Right renal cortex interstitium (tissue), 3 donors: ENCODE measurements at places on chromosomes 3 and 15. TPM values are rescaled to one million over a fixed set of nuclear protein-coding genes. Genes with fewer than 3 reads are reported as not detected.
A peak's percentile ranks its signal among the peaks of the same experiment; 100 is the strongest.

The CAND2 gene
- polyA plus RNA-seq, result 9.6 TPM

The CCDC174 gene
- polyA plus RNA-seq, result 34.7 TPM

GRCh38 chr3:29168696-29169095 lies 112.2 kb upstream of the RBMS3 start:
- no peak for DNase-seq

GRCh38 chr3:144816323-144816722 lies 844.7 kb downstream of the DIPK2A start:
- DNase-seq, result no peak

DNA sequence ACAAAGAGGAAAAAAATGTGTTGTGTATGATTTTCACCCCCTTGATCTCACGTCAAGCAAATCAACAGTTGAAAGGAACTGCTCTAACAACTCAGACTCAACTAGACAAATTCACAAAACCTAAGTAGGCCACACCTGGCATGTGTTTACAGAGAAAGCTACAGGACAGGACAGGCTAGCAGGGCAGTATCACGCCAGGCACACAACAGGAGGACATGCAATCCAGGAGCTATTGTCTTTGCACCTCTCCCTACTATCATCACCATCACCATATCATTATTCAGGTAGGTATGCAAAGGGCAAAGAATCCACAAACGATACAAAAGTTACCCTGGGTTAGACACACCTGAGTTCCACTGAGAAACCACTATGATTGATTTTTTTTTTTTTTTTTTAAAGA lies 86.4 kb downstream of the TBL1XR1 start:
- no peak for DNase-seq

- DNase-seq, result no peak
These were observed 1080.8 kb downstream of the TUSC7 start for GRCh38 chr3:117790235-117790987.

The SAMD7 gene
- not detected for polyA plus RNA-seq

The ROBO1 gene
- 133 TPM for polyA plus RNA-seq

The IL17RC gene
- 35.9 TPM for polyA plus RNA-seq

The BTBD1 gene
- 74.2 TPM for polyA plus RNA-seq

The CPNE9 gene
- 0.14 TPM for polyA plus RNA-seq

The CACNA2D3 gene
- 1.4 TPM for polyA plus RNA-seq

The WDR72 gene
- polyA plus RNA-seq, result 67.7 TPM

GRCh38 chr15:49462232-49462844 lies 39.3 kb downstream of the FGF7 start:
- no peak for DNase-seq

- peak; percentile 72 for DNase-seq
These were observed 56.8 kb downstream of the GPR171 start for GRCh38 chr3:151146071-151146730.

The GPR160 gene
- polyA plus RNA-seq, result 36.3 TPM

DNA sequence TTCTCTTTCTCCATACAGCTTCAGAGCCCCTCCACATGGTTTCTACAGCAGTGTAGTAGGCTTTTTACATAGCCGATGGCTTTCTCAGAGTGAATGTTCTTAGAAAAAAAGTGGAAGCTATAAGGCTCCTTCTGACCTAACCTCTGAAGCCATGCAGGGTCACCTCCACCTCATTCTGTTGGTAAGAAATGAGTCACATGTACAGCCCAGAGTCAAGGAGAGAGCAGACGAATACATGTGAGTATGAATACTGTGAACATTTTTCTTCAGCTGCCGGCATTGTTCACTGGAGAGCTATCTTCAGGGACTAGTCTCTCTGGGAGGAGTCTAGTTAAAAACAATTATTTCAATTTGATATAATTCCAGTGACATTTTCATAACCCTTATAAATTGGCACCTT lies 68.2 kb upstream of the THRB start:
- DNase-seq, result no peak

The BBX gene
- 72.0 TPM for polyA plus RNA-seq

The IL17RB gene
- polyA plus RNA-seq, result 17.3 TPM

DNA sequence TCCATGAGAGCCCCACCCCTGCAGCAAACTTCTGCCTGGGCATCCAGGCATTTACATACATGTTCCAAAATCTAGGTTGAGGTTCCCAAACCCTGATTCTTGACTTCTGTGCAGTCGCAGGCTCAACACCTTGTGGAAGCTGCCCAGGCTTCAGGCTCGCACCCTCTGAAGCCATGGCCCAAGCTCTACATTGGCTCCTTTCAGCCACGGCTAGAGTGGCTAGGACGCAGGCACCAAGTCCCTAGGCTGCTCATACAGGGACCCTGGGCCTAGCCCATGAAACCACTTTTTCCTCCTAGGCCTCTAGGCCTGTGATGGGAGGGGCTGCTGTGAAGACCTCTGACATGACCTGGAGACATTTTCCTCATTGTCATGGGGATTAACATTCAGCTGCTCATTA lies 172.8 kb upstream of the SATB1 start:
- DNase-seq, result no peak

- DNase-seq, result no peak
These were observed 28.6 kb upstream of the STAG1 start for GRCh38 chr3:136780741-136781140.

- DNase-seq, result no peak
These were observed 45.0 kb downstream of the TNK2 start for GRCh38 chr3:195863121-195864061.

DNA sequence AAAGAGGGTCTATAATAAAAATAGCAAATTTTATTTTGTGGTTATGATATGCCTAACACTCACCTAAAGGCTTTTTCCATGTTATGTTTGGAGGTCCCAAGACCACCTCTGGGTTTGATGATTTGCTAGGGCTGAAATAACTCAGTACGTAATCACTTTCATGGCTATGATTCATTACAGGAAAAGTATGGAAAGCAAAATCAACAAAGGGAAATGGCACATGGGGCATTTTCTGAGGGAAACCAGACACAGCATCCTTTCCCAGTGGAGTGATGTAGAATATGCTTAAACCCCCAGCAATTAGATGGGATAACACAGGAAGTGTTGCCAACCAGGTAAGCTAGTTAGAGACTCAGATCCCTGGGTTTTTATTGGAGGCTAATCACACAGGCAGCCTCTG lies 701.6 kb upstream of the CBLB start:
- DNase-seq, result no peak

- DNase-seq, result no peak
These were observed 141.0 kb downstream of the OTOL1 start for GRCh38 chr3:161637559-161637958.

DNA sequence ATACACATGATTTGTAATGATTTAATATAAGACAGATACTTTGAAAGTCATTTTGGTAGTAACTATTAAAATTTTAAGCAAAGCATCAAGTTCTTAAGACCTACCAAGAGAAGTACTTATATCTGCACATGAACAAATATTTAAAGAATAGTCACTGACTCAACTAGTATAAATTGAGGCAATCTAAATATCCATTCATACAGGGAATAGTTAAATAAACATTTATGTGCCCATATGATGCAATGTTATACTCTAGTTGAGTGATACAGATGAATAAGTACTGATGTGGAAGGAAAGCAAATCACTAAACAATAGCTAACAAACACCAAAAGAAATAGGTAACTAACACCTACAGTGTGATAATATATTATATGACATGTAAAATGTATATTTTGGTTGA lies 527.7 kb downstream of the EPHA3 start:
- no peak for DNase-seq

GRCh38 chr3:26989037-26989436 lies 366.5 kb downstream of the LRRC3B start:
- no peak for DNase-seq

The CTDSPL2 gene
- 69.1 TPM for polyA plus RNA-seq

The DUOX1 gene
- polyA plus RNA-seq, result 3.1 TPM

DNA sequence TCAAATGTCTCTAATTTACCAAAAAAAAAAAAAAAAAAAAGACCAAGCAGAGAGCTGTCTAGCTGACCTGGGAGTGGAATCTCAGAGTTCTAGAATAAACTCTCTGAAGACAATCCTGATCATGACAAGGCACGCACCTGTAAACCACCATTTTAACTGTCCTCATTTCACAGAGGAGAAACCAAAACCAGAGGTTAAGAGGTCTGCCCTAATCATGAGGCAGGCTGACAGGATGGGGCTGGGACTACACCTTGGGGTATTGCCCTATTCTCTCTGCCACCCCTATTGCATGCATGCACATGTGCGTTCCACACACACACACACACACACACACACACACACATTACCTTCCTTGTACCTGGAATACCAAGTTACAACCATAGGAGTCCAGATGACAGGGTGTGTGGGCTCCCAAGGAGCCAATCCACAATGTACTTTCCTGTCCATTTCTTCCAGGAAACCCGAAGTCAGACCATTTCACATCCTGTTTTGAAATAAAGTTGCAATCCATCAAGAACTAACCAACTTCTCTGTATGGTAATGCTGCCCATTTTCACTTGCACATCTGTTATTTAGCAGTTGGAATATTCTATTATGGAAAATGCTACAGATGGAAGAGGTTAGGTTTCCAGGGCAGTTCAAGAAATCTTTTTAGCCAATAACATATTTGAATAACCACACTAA lies 34.6 kb downstream of the HSPBAP1 start:
- DNase-seq, result no peak

DNA sequence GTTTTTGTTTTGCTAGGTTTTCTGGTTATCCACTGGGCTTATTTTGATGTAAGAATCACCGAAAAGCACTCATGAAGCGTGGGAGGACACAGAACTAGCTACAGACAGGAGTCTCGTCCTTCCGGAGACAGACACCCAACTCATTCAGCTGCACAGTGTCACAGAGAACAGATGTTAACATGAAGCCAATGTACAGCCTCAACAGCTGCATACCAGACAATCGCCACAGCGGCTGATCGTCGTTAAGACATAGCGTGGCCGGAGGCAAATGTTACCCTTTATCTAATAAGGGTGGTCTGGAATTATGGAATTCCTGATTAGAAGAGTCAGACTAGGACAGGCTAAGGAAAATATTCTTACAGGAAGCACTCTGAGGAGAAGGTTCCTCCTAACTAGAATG lies 1.1 kb upstream of the PYGO1 start:
- no peak for DNase-seq

The C3orf85 gene
- 19.0 TPM for polyA plus RNA-seq

The CEP152 gene
- 6.5 TPM for polyA plus RNA-seq

The TIMMDC1 gene
- 107 TPM for polyA plus RNA-seq

DNA sequence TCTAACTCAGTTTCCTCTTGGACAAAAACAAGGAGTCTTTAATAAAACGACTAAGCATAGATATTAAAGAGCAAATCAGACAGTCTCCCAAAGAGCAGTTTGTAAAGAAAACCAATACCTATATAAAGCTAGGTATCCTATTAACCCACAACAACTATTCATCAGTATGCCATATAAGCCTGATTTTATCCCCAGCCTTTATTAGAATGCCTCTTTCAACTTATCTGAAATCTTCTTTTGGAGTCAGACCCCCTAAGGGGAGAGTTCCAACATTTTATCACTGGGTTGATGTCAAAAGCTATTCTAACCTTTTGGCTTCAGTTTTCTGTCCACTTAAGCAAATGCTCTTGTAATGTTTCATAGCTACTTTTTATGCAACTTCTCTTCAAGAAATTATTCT lies 17.8 kb downstream of the MAP2K5 start:
- no peak for DNase-seq

GRCh38 chr15:33822479-33822878 lies 145.8 kb upstream of the CHRM5 start:
- no peak for DNase-seq

The WDR93 gene
- polyA plus RNA-seq, result 2.3 TPM

The SPATA16 gene
- polyA plus RNA-seq, result not detected

The VEPH1 gene
- 61.0 TPM for polyA plus RNA-seq

The LIPH gene
- polyA plus RNA-seq, result 1.5 TPM

- DNase-seq, result no peak
These were observed 27.6 kb downstream of the PRR23E start for GRCh38 chr3:127220497-127220896.

GRCh38 chr3:149307435-149307783 lies 26.0 kb downstream of the TM4SF18 start:
- DNase-seq, result no peak

DNA sequence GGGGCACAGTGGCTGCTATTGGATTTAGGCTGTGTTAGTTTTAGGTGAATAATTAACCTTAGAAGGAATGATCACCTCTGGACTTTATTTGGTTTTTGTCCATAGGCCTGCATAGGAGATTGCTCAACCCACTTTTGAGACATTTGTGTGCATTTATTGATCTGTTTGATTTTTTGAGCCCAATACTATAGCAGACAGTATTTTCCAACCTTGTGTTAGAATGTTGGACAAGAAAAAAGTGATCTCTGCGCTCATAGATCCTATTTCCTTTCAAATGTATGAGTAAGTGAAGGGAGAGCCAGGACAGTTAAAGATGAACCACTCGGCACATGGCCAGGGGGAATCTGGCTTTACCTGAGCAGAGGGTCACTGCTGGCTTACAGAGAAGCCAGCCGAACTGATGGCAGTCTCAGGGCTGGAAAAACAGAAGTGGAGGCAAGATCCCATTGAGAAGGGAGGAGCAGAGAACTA lies 8.8 kb upstream of the TOPBP1 start:
- no peak for DNase-seq

- DNase-seq, result no peak
These were observed 48.3 kb upstream of the ACP3 start for GRCh38 chr3:132268956-132269355.
